ENCODE measurements at places on chromosomes 6 and 20.

GRCh38 chr20:25538838-25539665 lies 46.3 kb downstream of the NINL start:
- DNase-seq = no peak

- DNase-seq = no peak
Observed at GRCh38 chr6:131958542-131959470, 7.6 kb upstream of the CCN2 start.

DNA sequence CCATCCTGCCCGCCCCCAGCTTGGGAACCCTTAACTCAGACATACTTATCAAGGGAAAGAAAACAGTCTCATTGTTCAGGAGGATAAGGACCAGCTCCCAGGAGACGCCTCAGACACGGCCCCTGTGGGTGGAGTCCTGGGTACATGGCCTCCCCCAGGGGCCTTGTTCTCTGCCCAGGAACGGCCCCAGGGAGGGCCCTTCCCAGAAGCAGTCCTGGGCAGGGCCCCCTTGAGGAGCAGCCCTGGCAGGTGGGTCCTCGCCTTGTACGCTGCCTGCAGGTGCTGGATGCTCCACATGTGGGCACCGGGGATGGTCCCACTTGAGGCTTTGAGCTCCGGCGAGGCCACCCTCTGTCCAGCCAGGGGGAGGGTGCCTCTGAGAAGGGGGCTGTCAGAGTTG lies 4.5 kb upstream of the GATA5 start:
- no peak for DNase-seq

DNA sequence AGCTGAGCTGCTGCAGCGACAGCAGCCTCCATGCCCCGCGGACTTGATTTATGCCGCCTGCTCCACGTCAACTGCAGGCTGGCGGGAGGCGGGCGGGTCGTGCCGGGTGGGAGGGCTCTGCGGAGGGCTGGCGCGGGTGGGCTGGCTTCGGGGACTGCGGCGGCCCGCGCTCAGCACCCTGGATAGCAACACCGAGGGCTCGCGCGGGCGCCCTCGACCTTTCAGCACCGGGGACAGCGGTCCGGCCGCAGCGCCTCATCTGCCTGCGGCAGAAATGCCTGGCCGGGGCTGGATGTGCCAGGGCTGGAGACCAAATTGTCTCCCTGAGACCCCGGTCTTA lies 792 bp downstream of the SNAP25 start:
- peak; percentile 35 for DNase-seq

DNA sequence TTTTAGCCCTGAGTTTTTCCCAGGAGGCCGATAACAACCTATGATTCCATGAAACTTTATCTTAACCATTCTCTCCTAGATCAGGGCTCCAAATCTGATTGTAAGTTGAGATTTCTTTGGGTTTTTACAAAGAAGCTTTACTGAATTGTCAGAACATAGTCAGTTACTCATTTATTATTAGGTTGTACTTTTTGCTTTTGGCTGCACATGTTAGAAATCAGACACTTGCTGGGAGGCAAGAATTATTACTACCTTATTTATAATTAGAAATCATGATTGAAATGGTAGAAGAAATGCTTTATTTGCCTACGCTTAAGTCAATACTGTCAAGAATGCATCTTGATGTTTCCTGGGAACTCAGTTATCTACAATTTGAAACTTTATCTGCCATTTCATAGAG lies 63.3 kb downstream of the KCNS1 start:
- no peak for DNase-seq

DNA sequence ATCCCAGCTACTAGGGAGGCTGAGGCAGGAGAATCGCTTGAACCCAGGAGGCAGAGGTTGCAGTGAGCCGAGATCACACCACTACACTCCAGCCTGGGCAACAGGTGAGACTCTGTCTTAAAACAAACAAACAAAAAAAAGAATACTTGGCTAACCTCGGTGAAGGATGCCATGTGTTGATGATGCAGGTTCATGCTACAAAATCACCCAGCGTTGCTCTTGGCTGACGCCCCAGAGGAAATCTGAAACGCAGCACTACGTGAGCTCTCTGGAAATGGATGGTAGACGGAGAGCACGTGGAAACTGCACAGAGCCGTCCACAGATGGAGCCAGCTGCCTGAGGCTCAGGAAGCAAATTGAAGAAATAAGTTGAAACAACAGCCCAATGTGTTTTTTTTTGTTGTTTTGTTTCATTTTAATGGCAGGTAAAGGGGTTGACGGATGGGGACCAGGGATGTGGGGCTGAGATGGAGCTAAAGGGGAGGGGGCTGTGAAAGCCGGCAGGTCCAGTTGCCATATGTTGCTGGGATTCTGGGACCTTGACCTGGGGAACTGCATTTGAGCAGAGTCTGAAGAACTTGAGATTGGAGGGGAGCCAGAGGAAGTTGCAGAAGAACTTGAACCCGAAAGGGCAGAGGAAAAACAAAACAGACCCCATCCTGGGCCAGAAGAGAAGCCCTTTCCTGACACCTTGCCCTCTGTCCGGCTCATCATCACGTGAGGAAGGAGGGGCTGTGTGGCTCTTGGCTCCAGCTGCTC lies 12.8 kb upstream of the MANBAL start:
- peak; percentile 53 for DNase-seq

- peak; percentile 93 for DNase-seq
Observed at GRCh38 chr6:41591859-41592502, 45.8 kb downstream of the FOXP4 start.

GRCh38 chr6:135224037-135224647 lies 43.0 kb downstream of the MYB start:
- DNase-seq = no peak

DNA sequence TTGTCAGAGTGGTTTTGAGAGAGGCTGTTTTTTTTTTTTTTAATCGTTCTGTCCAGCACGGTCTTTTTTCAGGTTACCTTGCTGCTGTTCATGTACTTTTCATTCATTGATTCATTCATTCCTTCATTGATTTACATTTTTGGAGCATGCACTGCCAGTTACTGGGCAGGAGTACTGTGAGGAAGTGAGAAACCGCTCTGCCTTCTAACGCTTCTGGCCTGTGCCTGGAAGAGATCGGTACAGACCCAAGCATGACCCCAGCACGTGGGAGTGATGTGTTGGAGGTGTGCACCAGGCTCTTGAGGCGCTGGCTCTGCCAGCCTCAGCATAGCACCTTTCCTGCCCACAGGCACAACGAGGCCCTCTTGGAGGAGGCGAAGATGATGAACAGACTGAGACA lies 9.1 kb downstream of the RIPK1 start:
- DNase-seq = no peak

DNA sequence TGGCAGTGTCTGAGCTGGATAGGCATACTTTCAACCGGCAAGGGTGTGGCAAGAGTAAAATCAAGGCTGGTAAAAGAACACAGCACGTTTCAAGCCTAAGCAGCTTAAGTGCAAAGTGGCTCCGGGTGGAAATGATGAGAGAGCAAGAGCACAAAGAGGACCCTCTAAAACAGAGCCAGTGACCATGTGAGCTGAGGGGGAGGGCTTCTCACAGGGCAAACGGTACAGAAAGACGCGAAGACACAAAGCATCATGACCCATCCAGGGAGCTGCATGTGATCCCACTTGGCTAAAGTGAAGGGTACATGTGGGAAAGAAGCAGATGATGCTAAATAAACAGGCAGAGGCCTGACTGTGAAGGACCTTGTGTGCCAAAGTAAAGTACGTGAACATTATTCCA lies 25.7 kb downstream of the FKBP5 start:
- DNase-seq = no peak

- DNase-seq = no peak
Observed at GRCh38 chr6:53302678-53303360, 45.9 kb downstream of the ELOVL5 start.

- DNase-seq = peak; percentile 76
Observed at GRCh38 chr6:34654061-34654710, 42.4 kb downstream of the ILRUN start.

GRCh38 chr20:11851646-11852045 lies 66.0 kb upstream of the BTBD3 start:
- DNase-seq = no peak

DNA sequence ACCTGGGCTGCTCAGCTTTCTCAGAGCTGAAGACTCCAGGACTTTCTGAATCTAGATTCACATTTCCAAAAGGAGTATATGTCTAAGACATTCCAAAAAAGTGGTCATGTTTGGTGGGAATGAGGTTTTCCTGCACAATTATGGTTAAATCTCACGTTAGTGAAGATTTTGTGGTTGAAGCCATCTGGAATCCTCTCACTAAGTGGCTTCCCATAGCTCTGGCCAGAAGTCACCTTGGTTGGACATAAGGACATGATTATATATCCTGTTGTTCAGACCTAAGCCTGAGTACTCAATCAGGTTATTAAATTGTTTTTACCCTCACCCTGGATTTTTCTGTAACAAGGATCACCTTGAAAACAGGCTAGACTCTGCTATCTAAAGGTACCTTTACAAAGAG lies 176.1 kb upstream of the PLN start:
- no peak for DNase-seq

- DNase-seq = no peak
Observed at GRCh38 chr6:157396026-157396425, 15.0 kb downstream of the ZDHHC14 start.

DNA sequence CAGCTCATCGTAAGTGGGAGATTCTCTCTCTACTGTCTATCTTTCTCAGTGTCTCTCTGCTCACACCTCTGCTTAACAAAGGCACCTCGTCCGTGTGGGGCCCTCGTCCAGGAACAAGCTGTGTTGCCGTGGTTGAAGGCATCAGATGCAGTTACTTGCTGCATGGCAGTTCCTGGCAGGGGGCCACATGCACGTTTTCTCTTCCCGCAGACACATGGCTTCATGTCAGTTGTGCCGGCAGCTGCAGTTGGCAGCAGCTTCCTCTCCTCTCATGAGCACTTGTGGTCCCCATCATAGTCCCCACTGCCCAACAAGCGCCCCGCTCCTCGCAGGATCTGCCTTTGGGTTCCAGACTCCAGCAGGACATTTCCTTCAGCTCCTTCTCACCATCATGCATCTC lies 7.1 kb upstream of the AFDN start:
- DNase-seq = no peak

- no peak for DNase-seq
Observed at GRCh38 chr6:78397499-78397898, 469.9 kb upstream of the IRAK1BP1 start.

DNA sequence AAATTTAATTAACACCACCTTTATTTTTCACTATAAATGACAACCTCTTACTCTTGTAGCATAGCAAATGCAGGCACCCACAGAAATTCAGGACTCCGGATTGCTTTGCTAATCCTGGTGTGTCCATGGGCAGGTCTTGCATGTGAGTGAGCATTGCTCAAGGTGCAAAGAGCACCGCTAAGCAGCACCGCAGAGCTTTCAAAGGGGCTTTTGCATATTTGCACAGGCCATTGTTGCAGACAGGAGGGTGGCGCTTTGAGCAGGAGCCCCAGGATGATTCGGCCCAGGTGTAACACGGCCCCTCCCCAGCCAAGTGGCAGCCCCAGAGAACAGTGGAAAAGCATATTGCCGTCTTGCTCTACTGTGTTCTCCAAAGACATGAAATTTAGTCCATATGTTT lies 293.2 kb downstream of the NRN1 start:
- DNase-seq = no peak

DNA sequence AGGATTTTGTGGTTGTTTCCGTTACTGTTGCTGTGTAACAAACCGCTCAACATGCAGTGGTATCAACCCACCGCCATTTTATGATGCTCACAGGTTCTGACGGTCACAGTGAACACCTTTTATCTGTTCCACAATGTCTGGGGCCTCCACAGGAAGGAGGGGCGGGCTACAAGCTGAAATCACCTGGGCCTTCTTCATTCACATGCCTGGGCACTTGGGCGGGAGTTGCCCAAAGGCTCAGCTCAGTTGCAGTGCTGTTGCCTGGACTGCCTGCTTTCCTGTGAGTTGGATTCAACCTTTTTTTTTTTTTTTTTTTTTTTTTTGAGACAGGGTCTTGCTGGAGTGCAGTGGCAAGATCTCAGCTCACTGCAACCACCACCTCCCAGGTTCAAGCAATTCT lies 16.7 kb upstream of the AVP start:
- no peak for DNase-seq

- peak; percentile 99 for DNase-seq
Observed at GRCh38 chr6:32436995-32437836, 2.5 kb upstream of the HLA-DRA start.

DNA sequence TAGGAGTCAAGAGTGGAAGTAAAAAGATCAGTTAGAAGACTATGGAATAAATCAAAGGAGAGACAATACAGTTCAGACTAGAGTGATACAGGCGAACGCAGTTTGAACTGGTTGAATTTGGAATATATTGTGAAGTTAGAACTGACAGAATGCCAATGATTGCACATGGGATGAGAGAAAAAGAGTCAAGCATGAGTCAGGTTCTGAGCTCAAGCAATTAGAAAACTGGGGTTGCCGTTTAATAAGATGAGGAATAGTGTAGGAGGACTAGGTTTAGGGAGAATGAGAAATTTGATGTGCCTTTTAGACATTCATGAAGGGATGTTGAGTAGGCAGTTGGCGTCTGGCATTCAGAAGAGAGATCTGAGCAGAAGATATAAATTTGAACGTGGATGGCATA lies 8.0 kb downstream of the RNF217 start:
- DNase-seq = no peak

DNA sequence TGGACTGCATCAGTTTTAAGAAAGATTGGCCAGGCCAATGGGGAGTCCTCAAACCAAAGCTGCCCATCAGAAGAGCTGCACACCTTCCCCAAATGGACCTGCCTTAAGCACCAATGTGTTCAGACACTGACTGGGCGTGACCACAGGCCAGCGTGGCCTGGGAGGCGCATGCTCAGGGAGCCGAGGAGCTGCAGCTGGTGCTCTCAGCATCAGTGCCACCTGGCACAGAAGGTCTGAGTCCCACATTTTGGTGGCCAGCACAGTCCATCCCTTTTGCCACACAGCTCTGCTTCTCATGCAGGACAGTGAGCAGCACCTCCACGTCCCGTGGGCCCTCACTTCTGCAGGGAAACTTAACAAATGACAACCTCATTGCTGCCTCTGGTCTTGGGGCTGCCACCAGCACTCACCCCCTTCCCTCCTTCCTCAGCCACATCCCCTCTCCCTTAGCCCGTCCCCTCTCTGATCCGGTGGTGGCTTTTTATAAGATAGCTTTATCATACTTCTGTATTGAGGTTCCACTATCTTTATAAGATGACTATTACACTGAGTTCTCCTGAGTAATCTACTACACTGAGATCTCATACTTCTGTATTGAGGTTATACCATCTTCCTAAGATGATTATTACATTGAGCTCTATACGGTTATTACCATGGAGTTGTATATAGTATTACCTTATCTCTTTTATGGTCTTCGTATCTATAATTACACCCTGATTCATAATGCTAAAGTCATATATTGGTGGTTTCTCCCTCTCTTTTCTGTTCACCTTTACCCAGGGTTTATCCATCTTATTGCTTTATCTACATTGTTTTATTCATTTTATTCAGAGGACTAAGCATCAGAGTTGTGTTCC lies 109.1 kb downstream of the TOX2 start:
- no peak for DNase-seq

GRCh38 chr20:7124120-7124519 lies 356.6 kb downstream of the BMP2 start:
- DNase-seq = no peak

GRCh38 chr20:24034820-24035219 lies 46.2 kb upstream of the GGTLC1 start:
- no peak for DNase-seq

DNA sequence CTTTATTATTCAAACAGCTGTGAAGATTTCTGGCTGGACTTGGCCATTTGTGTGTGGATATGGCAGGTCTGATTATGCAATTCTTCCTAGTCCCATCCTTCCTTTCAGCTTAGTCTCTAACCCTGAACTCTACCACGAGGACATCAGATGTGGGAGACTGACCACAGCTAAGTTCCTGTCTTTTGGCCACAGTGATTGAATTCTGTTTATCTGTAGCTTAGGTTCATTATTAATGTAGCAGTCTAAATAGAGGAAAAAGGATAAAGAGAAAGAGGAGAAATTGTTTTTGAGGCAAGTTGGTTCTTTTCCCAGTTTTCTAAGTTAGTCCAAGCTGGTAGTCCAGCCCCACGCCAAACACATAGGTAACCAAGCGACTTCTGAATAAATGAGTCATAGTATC lies 598.9 kb downstream of the RFPL4B start:
- no peak for DNase-seq

Data from inflammatory macrophage treated with lipopolysaccharide for 1 hour (primary cell).